ENCODE measurements at places on chromosomes 1 and 21.

GRCh38 chr1:115828101-115829022 is 12.6 kb downstream of the NHLH2 start:
- DNase-seq, result no peak

- DNase-seq, result no peak
Observed at GRCh38 chr1:183732236-183732880, 72.6 kb upstream of the RGL1 start.

- no peak for DNase-seq
Observed at GRCh38 chr1:207849016-207849415, 61.9 kb downstream of the CD34 start.

DNA sequence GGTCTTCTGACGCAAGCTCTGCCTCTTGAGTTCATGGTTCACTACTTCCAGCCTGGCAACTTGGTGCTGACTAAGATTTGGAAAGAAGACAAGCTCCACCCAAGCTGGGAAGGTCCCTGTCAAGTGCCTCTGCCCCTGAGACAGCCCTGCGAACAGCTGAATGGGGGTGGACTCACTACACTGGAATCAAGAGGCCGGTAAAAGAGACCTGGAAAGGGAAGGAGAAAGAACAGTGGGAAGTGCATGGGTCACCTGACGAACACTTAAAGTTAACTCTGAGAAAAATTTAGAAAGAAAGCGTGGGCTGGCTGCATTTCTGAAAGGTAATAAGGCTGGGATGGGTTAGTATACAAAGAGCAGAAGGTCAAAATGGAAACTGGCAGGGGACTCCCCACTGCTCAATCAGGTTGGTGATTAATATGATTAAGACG is 26.1 kb upstream of the ZNF496 start:
- no peak for DNase-seq

GRCh38 chr1:209406168-209406567 is 177.3 kb upstream of the CAMK1G start:
- no peak for DNase-seq

GRCh38 chr1:156553860-156554485 is 18.4 kb downstream of the IQGAP3 start:
- no peak for DNase-seq

- no peak for DNase-seq
Observed at GRCh38 chr1:172466795-172467407, 23.0 kb upstream of the PIGC start.

GRCh38 chr1:198234520-198235251 is 77.9 kb downstream of the NEK7 start:
- DNase-seq, result no peak

- no peak for DNase-seq
Observed at GRCh38 chr1:20322081-20322824, 31.6 kb downstream of the VWA5B1 start.

DNA sequence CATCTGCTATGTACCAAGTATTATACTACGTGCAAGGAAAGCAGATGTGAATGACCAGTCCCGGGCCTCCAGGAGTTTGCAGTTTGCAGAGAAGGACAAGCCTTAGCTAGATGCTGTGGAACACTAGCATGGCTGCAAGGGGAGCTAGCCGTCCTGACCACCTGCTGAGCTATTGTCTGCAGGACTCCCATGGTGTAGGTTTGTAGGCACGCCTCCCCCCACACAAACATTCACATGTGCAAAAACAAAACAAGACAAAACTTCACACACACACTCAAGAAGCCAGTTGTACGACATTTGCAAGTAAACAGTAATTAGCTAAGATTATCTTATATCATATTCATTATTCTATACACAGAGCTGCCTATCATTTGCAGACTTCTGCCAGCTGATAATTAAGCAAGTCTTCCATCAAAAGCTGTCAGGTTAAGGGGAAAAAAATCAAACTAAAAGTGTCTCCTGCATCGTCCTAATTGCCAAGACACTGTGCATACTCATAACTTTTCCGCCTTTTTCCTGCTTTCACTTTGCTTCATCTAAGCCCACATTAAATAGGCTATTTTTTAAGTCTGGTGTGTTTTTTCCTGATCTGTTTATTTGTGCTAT is 10.7 kb upstream of the HNRNPU start:
- DNase-seq, result no peak

DNA sequence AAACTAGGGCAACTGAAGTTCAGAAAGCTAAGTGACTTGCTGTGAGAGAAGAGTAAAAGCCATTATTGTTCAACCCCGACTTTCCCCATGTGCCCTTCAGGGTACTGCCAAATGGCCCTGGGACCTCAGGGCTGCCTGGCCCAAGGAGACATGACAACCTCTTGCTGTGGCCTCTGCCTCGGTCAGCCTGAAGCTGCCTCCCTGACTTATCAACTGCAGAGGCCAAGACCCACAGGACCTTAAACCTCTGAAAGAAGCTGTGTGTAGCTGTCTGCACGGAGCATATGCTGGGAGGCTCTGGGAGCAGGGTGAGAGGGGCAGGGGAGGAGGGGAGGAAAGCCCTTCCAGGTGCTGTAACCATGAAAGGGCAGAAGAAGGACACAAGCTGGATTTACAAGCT is 35.9 kb downstream of the HMGB4 start:
- DNase-seq, result no peak

DNA sequence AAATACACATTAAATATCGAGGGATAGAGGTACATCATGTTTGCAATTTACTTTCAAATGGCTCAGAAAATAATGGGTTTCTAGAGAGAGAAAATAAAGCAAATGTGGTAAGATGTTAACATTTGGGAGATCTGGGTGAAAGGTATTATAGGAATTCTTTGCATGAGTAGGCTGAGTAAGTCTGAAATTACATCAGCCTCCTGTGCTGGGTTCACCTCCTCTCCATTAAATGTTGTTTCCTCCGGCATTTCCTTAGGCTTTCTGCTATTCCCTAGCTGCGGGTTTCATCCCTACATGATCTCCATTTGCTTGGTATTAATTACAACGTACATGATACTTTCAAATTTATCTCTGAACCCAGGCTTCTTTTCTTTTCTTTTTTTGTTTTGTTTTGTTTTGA is 31.6 kb downstream of the ZMYND12 start:
- DNase-seq, result no peak

GRCh38 chr1:199995096-199995685 is 32.3 kb upstream of the NR5A2 start:
- DNase-seq, result no peak

DNA sequence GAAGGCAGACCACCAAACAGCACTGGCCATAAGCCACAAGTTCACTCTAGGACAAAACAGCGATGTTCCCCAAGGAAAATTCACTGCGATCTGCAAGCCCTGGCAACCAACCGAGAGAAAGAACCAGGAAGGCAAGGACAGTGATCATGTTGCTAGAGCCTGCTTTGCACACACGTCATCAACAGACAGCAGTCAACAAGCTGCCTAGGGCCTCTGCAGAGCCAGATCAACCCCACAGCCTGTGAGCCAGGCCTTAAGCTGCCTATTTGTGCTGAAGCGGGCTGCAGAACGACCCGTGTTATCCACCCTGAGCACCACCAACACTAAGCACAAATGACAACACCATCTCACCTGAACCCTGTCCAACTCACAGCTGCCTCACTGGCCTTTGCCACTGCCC is 6.2 kb upstream of the YRDC start:
- no peak for DNase-seq

- DNase-seq, result no peak
Observed at GRCh38 chr1:164977561-164977960, 379.0 kb downstream of the LMX1A start.

- DNase-seq, result no peak
Observed at GRCh38 chr21:28884481-28884880, 108.2 kb downstream of the LTN1 start.

- no peak for DNase-seq
Observed at GRCh38 chr1:115669886-115670285, 28.1 kb downstream of the VANGL1 start.

DNA sequence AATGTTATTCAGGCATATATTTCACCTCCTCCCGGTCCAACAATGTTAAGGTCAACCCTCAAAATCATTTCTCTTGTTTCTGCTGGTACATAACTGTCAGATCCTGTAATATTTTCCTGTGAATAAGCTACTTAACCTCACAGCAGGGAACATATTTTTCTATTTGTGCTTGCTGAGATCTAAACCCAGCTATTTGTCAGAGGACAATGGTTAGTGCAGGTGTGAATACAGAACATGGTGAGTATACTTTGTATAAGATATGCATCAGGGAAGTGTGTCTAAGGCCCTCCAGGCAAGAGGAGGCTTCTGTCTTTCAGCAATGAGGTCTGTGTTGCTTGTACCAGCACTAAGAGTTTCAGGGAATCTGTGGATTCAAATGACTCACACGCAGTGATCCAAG is 970.6 kb downstream of the NCAM2 start:
- no peak for DNase-seq

GRCh38 chr1:202148391-202148790 is 3.9 kb upstream of the ARL8A start:
- DNase-seq, result no peak

- no peak for DNase-seq
Observed at GRCh38 chr1:65694933-65695332, 97.8 kb upstream of the PDE4B start.

DNA sequence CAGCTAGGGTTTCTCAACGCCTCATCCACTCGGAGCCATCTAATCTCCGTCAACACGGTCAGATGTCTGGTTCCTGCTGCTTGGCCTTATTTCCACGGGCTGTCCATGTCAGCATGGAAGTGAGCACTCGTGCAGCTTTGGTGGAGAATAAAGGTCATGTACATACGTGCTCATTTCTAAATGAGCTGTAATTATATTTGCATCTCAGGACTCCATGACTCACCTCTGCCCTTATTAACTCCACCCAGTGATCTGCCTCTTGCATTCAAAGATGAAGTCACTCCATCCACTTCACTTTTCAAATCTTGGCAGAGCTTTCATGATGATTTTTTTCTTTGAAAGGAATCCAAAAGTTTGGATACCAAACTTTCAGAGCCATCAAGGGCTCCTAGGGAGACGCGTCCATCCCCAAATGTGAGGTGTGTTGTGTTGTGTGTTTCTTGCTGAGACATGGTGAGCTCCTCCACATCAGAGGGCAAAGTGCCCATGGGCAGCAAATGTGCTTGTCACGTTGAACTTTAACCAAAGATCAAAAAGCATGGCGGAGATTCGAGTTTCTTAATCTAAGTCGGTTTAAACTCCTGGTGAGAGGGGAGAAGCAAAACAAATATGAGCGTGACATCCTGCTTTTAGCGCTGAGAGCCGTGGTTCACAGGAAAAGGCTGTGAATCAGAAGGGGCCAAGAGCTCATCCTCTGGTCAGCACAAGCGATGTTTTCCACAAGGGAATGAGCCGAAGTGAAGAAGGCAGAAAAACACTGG is 68.6 kb upstream of the ERRFI1 start:
- DNase-seq, result no peak

DNA sequence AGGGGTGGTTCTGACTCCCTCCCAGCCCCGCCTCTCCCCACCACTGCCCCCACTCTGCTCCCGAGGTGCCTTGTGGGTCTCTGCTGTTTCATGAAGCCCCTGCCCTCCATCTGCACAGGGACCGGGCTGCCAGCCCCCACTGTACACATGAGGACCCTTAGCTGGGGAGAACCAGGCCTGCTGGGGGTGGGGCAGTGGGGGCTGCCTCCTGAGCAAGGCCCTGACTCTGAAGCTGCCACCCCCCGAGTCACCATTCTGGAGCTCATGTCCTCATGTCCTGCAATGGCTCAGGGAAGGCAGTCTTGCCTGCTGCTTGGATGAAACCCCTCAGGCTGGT is 8.4 kb downstream of the HES3 start:
- DNase-seq, result no peak

DNA sequence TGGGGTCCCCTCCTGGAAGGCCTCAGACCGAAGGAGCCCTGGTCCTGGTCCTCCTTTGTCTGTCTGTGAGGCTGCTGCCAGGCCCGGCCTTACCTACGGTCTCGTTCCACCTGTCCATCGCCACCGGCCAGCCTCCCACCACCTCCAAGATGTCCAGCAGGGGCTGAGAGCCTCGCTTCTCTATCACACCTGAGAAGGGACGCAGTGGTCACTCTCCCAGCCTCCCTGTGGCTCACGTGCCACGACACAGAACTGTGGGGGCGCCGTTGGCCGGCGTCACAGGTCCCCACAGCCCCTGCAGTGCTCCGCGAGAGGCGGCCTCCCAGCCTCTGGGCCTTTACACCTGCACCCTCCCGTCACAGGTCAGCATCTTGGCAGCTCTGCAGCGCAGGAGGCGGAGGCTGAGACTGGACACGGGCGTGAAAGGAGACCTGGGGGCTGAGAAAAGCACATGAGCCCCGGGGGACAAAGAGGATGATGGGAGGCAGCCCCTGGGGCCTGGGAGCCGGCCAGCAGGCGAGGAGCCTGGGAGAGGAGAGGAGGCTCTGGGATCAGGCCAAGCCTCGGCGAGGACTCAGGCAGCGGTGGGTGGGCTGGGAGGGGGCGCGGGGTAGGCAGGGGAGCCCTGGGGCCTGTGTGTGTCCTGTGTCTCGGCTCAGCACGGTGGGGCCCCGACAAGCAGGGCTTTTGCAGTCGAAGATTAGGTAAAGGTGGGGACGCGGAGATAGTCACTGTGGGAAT is 20.5 kb downstream of the PRXL2B start:
- no peak for DNase-seq

DNA sequence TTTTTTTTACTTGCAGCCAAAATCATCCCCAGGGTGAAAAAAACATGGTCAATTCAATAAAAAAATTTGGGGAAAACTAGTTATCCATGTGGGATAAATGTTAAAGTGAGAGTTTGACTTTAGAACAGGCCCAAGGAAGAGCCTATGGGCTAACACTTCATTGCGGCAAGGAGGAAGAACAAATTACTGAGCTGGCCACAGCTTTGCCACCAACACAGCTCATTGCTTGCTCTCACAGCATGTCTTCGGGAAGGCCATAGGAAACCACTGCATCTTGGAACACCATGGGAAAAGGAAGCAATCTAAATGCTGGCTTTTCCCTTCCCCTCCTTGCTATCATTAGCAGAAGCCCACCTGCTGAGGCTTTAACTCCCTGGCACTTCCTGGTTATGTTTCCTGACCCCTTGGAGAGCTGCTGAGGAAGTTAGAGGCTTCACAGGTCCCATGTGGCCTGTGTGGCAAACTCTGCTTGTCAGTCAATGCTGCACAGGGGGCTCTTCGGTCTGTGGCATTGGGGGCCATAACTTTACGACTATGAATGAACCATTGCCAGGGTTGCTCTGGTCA is 86.0 kb downstream of the SLC25A24 start:
- DNase-seq, result no peak

- DNase-seq, result no peak
Observed at GRCh38 chr1:93007941-93008577, 46.8 kb upstream of the DIPK1A start.

DNA sequence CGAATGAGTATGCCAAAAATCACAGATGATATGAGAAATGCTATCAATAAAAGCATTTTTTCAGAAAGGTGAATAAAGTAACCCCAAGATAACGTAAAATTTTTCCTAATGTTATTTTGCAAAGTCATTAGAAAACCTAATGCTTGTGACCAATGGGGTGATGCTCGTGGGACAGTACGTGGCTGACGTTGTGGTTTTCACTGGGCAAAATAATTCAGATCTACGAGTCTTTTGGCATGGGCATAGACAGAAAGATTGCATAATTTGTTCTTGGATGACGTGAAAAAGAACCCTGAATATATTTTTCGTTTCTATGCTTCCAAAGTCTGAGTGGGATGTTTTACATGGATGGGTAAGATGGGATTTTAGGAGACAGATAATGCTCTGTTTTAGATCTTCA is 71.0 kb downstream of the PBX1 start:
- no peak for DNase-seq

GRCh38 chr1:43177691-43178090 is 5.6 kb downstream of the CFAP57 start:
- DNase-seq, result no peak

GRCh38 chr1:54156201-54156600 is 3.4 kb upstream of the CDCP2 start:
- DNase-seq, result no peak
